ENCODE measurements at places on chromosomes 13 and 19. TPM values are rescaled to one million over a fixed set of nuclear protein-coding genes. Genes with fewer than 3 reads are reported as not detected.

The ADGRE1 gene
- not detected for polyA plus RNA-seq

The ZNF440 gene
- polyA plus RNA-seq = 3.8 TPM

The CYP4F2 gene
- not detected for polyA plus RNA-seq

The FCHO1 gene
- 0.47 TPM for polyA plus RNA-seq

The KIR3DL2 gene
- not detected for polyA plus RNA-seq

The ZAR1L gene
- not detected for polyA plus RNA-seq

The NLRP4 gene
- polyA plus RNA-seq = not detected

The NANOS3 gene
- polyA plus RNA-seq = 0.55 TPM

The LAIR2 gene
- polyA plus RNA-seq = not detected

The ZNF442 gene
- 0.36 TPM for polyA plus RNA-seq
